D721Med (cell line): ENCODE measurements at places on chromosomes 12 and 14.

DNA sequence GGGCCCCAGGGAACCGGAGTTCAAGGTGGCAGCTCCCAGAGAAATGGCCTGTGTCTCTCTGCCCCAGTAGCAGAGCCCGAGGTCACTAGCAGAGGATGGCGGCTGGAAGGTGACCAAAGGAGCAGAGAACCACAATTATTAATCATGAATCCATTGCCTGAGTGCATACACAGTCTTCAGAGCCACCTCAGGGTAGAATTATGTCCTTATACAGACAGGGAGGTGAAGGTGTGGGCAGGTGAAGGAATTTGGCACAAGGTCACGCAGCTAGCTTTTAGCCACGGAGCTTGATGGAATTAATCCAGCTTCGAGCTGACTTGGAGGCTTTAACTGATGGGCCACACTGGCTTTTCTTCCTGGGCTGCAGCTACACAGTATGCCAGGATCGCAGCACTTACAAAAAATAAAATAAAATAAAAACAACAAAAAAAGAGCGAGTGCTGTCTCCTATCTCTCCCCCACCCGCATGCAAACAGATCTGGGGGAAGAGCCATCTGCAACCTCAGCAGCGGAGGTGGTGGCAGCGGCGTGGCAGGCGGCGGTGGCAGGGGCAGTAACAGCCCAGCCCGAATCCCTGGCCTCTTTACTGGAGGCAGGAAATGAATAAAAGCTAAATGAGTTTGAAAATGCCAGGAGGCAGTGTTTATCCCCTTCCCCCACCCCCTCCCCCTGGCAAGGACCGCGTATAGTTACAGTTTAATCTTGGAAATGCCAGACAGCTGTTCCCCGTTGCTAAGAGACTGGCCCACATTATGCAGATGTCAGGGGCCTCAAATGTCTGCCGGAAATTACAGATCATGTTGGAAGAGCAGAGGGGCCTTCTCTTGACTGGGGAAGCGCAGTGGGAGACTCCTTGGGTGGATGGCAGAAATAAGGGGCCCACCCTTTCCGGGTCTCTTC lies 93.5 kb downstream of the LRRC74A start:
- peak; percentile 61 for DNase-seq

- DNase-seq, result peak; percentile 34
These were observed at the start of gene SPTB for GRCh38 chr14:64879635-64880220. Gene SPTB (minus strand): TSS chr14:64879907. CDS start chr14:64823094, 56,813 bp downstream.

DNA sequence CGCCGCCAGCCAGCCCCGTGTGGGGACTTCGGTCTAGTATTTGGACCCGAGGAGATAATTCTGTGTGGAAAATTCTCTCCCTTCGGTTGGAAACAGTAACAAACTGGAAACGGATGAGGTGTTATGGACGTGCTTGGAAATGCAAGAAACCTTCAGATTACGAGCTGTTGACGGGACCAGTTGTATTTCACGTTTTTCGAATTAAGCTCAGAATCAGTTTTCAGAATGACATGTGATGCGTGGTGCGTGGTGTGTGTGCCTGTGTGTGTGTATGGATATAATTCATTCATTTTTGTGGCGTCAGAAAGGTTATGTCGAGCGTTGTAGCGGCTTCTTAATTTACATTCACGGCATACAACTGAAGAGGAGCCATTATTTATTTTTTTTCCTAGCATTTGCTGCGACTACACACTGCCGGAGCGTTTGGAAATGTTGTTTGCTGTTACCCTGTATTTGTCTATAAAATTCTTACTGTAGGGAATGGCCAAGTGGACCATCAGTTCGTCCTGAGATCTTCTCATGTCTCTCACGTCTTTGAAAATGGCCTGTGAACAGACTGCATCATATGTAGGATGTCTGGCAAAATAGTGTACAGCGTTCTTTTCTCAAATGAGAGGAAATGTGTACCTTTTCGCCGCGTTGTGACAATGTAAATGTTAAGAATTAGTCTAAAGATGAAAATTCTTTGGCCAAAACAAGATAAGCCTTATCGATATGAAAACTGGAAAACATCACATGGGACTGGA lies 1.3 kb downstream of the TRAF3 start:
- DNase-seq, result no peak

DNA sequence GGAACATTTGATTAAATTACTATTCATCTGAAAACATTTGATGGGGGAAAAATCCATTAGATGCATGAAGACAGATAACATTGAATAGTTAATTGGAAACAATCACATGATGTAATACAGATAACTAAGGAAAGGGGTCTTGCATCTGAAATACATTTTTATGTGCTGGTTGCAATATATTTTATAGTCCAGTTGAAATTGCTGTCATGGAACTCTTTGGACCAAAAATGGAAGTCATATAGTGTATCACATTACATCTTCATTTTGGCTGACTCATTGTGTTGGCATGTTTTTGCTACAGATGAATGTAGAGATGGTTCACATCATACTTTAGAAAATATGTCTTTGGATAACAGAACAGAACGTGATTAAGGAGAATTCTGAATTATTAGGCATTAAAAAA lies 43.0 kb upstream of the GNPNAT1 start:
- no peak for DNase-seq

DNA sequence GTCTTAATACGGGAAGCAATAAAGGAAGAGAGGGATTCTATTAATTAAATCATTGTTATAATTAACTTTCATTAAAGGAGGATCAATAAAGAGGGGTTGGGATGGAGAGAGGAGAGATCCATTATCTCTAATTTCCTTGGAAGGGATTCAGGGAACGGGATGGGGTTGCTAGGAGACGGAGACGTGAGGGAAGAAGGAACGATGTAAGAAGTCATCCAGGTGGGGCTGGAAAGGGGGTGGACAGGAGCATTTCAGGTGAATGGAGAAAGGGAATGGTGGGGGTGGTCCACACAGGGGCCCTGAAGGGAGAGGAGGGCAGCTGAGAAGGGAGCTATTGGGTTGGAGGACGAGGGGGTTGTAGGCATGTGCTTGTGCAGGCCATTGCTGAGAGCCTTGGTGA lies 17.2 kb downstream of the CALCOCO1 start:
- DNase-seq, result no peak

DNA sequence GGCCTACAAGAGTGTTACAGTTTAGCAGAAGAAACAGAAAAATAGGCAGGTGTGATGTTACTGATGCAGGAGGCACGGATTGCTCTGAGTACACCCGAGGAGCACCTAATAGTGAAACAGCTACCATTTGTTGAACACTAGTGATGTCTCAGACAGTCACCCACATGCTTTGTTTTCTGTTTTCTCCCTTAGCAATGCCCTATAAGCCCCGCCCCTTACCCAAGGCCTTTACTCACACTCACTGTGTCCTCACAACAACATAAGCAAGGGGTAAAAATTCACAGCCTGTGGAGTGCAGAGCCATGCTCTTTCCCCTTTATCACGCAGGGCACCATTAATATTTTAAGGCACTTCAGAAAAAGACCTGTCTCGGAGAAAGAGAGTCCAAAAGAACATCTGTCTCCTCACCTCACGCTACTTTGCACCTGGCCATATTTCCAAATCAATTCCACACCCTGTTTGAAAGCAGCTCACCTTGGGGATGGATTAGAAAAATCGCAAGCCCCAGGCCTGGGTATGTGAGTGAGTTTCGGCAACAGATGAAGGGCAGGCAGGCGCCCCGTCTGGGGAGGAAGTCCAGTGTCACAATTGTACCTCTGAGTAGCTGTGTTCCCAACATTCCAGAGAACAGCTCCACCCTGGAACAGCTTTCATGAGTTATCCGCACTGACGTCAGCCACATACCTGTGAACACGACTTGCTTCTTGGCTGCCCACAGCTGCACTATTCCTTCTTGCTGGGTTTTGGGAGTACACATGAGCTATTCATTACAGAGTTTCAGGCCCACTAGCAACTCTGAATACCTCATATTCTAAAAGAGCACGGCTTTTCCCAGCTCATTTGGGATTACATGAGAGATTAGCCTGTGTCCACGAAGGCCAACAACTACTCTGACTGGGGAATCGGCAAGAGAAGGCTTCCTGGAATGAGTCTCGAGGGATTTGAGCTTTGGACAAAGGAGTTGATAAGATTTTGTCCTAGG lies 26.0 kb downstream of the MAPK1IP1L start:
- DNase-seq, result no peak

- DNase-seq, result no peak
These were observed 1.2 kb downstream of the NOVA1 start for GRCh38 chr14:26596543-26597061.

DNA sequence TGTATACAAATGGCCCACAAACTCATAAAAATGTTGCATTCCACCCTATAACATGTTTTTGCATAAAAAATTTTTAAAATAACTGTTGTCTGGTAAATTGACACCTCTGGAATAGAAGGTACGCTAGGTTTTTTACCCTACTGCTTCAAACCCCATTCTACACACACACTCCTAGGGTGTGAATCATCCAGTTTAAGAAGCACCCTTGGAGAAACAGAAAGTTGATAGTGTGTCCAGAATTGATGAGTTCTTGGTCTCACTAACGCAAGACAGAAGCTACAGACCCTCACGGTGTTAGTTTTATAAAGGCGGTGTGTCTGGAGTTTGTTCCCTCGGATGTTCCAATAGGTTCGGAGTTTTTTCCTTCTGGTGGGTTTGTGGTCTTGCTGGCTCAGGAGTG lies 158.5 kb downstream of the KLRB1 start:
- DNase-seq, result no peak

GRCh38 chr14:34632411-34632978 lies 2.5 kb upstream of the SNX6 start:
- no peak for DNase-seq

DNA sequence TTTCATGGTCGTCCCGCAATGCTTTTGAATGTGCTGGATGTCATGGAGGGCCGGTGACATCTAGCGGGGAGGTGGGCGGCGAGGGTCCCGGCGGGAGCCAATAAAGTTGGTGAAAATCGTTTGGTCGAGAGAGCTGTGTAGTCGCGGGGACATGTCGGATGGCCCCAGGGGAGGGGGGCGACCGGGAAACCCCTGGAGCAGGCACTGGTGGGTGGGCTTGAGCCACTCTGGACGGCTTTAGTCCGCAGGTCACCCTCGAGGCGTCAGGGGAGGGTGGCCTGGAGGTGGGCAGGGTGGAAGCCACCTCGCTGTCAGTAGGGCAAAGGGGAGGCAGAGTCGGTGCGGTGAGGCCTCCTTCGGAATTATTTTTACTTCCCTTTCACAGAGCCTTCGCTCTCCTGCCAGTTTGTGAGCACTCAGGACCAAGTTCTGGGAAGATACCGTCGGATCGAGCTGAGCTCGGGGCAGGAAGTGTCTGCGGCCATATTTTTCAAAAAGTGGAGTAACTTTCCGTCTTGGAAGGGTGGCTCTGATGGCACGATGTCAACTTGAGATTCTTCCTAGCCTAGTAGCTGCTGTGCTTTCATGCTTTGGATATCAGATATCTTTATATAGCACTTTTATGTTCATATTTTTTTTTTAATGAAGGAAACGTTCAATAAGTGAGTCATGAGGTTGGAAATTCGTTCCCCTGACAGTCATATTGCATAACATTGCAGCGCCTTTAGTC lies 28.2 kb downstream of the WBP11 start:
- no peak for DNase-seq

GRCh38 chr14:29282169-29282568 lies 515.6 kb downstream of the FOXG1 start:
- no peak for DNase-seq

DNA sequence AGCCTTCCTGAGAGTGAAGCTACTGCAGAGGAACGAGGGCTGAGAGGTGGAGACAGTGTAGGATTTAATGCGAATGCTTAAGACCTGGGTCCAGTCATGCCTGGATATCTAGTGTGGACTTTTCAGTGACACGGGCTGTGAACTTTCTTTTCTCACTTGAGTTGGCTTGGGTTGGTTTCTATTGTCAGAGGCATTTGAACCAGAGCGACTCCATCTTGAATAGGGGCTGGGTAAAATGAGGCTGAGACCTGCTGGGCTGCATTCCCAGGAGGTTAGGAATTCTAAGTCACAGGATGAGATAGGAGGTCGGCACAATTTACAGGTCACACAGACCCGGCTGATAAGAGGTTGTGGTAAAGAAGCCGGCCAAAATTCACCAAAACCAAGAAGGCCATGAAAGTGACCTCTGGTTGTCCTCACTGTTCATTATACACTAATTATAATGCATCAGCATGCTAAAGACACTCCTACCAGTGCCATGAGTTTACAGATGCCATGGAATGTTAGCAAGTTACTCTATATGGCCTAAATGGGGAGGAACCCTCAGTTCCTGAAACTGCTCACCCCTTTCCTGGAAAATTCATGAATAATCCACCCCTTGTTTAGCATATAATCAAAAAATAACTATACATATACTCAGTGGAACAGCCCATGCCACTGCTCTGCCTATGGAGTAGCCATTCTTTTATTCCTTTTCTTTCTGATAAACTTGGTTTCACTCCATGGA lies 34.2 kb upstream of the TMCC3 start:
- DNase-seq, result no peak

DNA sequence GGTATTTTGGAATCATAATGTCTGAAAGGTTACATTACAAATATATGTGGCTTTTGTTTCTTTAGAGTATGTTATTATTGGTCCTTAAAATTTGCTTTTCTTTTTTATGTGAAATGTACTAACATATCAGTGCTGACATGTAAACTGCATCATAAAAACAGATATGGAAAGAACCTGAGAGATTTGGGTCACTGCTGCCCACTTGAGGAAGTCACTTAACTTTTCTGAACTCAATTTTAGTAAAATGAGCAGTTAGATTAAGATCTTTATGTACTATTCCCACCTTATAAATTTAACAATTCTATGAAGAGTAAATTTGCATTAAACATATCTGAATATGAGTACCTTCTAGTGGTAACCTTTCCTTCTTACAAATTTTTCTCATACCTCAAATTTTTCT lies 7.5 kb downstream of the PTGR2 start:
- DNase-seq, result no peak

- no peak for DNase-seq
These were observed 32.4 kb downstream of the MAX start for GRCh38 chr14:65069874-65070413.

DNA sequence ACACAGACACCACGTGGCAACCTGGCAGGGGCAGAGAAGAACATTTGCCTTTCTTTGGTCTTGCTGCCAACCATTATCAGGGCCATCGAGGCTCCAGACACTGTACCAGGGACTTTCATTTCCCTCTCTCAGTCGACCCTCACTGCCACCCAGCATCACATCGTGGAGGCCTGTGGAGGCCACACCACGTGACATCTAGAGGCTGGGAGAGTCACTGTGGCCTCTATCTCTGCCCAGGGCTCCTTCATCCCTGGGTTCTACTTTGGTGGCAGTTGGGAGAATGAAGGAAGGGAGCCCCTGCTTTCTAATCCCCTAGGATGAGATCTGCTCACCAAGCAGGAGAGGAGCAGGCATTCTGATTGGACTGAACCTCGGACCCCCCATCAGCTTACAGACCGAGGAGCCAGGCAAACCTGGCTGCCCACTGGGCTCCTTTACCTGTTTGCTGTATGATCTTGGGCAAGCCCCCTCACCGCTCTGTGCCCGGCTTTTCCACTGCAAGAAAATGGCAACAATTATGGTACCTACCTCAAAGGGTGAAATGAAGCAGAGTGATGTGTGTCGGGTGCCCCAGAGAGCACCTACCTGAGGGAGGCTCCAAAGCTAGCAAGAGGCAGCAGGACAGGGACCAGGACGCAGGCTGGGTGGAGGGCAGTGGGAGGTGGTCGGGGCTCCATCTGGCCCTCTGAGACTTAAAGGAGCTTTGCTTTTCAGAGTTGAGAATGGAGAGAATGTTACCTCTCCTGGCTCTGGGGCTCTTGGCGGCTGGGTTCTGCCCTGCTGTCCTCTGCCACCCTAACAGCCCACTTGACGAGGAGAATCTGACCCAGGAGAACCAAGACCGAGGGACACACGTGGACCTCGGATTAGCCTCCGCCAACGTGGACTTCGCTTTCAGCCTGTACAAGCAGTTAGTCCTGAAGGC lies 1.8 kb downstream of the SERPINA3 start:
- DNase-seq, result no peak
